ENCODE measurements at places on chromosomes 4 and X.

DNA sequence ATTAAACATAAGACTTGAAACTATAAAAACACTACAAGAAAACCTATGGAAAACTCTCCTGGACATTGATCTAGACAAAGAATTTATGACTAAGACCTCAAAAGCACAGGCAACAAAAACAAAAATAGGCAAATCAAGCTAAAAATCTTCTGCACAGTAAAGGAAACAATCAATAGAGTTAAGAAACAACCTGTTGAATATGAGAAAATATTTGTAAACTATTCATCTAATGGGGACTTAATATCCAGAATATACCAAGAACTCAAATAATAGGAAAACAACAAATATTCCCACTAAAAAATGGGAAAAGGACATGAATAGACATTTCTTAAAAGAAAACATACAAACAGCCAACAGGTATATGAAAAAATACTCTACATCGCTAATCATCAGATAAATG, 100.4 kb upstream of the PLAC1 start:
- DNase-seq = no peak

GRCh38 chr4:158046345-158046744, 126.5 kb downstream of the GASK1B start:
- DNase-seq = no peak

DNA sequence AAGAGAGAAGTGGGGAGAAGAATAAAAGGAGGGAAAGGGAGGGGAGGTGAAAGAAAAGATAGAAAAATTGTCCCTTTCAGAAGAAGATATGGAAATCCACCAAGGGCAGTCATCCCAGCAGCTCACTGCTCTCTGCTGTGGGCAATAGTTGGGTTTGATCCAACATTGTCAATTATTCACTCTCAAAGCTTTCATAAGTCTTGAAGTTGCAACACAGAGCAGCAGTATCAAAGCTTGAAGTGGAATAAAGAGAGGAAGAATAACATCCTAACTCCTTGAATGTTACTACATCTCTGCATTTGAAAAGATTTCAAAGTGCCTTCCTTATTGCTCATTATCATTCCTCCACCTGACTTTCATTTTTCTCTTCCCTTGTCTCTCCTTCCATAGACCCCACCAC, 62.3 kb upstream of the HHIP start:
- DNase-seq = no peak

DNA sequence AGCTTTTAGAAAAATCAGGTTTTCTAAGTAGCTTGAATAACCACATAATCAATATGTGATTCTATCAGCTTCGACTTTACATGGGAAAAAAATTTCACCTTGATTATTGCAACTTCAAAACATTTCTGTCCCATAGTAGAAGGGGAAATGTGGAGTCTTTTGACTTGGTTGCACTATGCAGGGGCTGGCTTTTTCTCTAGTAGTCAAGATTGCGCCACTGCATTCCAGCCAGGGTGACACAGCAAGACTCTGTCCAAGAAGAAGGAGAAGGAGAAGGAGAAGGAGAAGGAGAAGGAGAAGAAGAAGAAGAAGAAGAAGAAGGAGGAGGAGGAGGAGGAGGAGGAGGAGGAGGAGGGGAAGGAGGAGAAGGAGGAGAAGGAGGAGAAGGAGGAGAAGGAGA, 84.9 kb downstream of the MAML3 start:
- DNase-seq = no peak

DNA sequence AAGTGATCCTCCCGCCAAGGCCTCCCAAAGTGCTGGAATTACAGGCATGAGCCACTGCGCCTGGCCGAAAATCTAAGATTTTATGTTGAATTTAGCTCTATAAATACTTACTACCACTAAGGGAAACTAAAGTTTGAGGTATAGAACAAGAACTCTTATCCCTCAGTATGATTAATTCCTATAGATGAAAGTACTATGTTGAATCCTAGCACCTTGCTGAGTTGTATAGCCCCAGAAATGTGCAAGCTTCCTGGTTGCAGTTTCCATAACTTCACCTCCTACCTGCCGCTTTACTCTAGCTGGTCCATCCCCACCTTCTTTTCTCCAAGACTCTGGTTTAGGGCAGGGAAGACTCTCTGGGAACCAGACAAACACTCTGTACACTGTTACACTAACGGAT, 11.8 kb upstream of the TSPAN5 start:
- no peak for DNase-seq

DNA sequence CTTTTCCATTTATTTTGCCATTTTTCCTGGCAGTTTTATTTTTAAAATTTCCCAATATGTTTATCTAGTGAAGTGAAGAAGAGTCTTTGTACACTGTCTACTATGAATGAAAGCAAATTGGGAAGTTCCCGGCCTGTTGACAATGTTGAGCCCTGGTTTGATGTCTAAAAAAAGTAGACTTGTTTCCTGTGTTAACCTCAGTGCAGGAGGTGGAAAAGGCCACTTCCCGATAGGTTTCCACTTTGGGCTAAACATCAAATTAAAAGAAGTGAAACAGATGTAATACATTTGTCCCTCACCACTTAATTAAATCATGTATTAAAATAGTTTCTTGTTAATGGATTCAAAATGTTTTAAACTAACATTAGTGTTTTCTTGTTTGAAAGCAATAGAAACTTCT, 30.0 kb downstream of the BBS12 start:
- DNase-seq = no peak

DNA sequence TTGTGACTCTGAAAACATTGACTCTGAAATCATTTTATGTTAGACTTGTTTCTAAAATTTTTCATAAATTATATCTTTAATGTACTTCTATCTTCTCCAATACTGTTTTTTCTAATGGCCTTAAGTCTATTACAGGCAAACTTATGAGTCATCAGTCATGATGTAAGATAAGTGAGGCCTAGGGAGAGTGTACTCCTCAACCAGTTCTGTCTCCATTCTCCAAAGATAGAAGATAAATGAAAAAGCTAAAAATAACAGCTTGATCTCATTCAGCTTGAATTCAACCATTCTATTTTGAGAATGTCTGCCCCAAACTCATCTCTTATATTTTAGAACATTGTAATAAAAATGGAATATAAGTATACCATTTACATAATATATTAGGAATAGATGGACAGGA, 34.5 kb downstream of the STBD1 start:
- DNase-seq = no peak

GRCh38 chr4:146648461-146648783, 9.7 kb downstream of the POU4F2 start:
- DNase-seq = no peak

GRCh38 chr4:110198049-110198434, 373 bp downstream of the ELOVL6 start:
- no peak for DNase-seq
